AG04449 (cell line): ENCODE measurements at places on chromosomes 1 and 21.

GRCh38 chr1:214862421-214862820, 220.1 kb upstream of the KCNK2 start:
- DNase-seq = no peak

DNA sequence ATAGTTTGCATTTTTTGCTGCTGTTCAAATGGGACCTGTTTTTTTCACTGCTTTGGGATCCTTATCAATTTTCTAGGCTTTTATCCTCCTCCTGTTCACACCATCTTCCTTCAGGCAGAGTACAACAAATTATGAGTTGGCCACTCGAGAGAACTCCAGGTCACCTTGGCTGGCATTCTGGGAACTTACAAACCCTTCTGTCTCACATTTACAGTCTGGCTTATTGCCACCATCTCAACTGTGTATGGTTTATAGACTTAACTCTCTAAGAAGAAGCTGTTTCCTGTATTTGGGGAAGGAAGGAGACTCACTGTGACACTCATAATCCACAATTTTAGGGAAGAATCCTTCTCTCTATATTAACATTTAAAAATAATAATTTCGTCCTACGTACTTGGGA, 5.4 kb upstream of the ZNF691 start:
- no peak for DNase-seq

DNA sequence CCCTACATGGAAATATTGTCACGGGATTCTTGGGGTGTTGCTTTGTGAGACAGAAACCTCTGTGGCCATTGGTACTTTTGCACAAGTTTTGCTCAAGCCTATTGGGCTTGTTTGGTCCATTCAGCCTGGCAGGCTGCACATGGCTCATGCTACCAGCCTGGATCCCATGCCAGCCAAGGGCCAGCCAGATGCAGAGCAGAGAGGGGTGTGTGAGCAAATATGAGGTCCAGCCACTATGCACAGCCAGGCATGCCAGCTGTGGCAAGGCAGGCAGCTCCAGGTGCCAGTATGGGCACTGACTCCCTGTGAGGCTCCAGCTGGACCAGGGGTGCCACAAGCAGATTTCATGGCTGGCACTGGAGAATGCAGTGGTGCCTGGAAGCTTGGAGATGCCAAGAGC, 6.7 kb upstream of the CHD1L start:
- DNase-seq = no peak

- DNase-seq = no peak
These were observed 152.4 kb downstream of the PRDM16 start for GRCh38 chr1:3221112-3222041.

DNA sequence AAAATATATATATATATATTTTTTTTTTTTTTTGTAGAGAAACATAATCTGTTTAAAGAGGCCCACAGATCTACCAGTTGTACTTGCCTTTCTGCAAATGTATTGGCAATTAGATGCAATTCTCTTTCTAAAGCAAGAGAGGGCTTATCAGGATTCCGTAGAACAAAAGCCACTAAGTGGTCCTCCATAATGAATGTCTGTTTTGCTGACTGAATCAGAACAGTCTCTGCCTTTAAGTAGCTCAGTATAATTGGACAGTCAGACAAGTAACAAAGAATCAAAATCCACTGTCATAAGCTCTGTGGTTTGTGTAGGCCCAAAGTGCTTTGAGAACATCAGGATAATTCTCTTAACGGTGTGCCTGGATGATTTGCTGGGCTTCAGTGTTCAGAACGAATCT, 17.3 kb downstream of the SARS1 start:
- DNase-seq = no peak

GRCh38 chr1:156663178-156663577, 14.0 kb downstream of the NES start:
- no peak for DNase-seq

- DNase-seq = no peak
These were observed 82.6 kb upstream of the MAP10 start for GRCh38 chr1:232722626-232723025.
